ENCODE measurements at places on chromosomes 5 and 9. TPM values are rescaled to one million over a fixed set of nuclear protein-coding genes. Genes with fewer than 3 reads are reported as not detected.

AK8 gene
- polyA plus RNA-seq = 0.43 TPM

FGF18 gene
- polyA plus RNA-seq = 18.8 TPM

CCL21 gene
- 58.5 TPM for polyA plus RNA-seq

SLC46A2 gene
- not detected for polyA plus RNA-seq

PCDHB2 gene
- polyA plus RNA-seq = 2.3 TPM

SLC28A3 gene
- polyA plus RNA-seq = 0.04 TPM

ARHGAP26 gene
- 22.8 TPM for polyA plus RNA-seq

DIRAS2 gene
- 1.6 TPM for polyA plus RNA-seq

PCDHB4 gene
- polyA plus RNA-seq = 2.8 TPM

SLC6A7 gene
- polyA plus RNA-seq = 0.75 TPM

UGCG gene
- polyA plus RNA-seq = 39.1 TPM

LRRC19 gene
- polyA plus RNA-seq = not detected

SLC45A2 gene
- polyA plus RNA-seq = 0.13 TPM

SMIM33 gene
- polyA plus RNA-seq = not detected

All from muscle of back (tissue), 13 donors.